Dermis blood vessel endothelial cell (primary cell): ENCODE measurements at places on chromosomes 3 and 15.

DNA sequence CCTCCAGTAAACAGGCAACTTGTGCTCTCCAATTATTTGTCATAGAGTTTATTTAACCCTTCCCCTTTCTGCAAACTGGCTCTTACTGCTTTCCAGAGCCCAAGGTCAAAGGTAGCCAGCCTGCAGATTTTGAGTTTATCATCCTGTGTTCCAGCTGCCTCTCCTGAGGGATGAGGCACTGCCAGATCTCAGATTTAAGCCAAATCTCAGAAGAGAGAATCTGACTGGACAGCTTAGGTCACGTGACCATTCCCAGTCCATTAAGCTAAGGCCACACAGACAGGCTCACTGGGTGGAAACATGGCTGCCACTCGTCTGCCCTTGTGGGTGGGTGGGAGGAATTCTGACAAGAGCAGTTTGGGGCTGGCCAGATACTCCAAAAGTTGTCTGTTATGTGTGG, 8.6 kb upstream of the SIAH2 start:
- no peak for DNase-seq

GRCh38 chr3:42686832-42687650, 1.7 kb downstream of the KLHL40 start:
- DNase-seq: no peak

DNA sequence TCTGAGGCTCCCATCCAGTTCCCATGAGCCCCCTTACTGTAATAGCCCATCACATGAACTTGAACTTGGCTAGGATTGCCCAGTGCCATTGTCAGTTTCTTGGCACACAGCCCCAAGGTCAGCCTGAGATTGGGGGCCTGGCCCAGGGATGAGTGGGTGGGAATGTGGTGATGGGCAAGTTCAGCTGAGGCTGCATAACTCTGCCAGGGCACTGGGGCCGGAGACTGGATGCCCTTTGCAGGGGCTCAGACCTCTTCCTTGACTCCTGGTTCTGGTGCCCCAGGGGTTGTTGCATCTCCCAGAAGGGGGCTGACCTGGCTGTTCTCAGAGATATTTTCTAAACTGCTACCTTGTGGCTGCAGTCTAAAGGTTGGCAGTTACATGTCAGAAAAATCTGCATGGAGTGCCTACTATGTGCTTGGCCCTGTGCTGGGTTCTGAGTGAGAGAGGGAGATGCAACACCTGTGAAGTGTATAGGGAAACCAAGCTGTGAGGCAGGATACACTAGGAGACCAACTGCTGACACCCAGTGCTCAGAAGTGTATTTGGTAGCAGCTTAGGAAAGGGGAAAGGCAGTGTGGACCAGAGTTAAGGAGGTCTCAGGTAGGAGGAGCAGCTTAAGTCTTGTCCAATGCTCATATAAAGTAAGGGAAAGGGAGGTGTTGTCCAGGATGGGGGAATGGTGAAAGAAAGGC, 74.8 kb upstream of the PRR23C start:
- DNase-seq: no peak

DNA sequence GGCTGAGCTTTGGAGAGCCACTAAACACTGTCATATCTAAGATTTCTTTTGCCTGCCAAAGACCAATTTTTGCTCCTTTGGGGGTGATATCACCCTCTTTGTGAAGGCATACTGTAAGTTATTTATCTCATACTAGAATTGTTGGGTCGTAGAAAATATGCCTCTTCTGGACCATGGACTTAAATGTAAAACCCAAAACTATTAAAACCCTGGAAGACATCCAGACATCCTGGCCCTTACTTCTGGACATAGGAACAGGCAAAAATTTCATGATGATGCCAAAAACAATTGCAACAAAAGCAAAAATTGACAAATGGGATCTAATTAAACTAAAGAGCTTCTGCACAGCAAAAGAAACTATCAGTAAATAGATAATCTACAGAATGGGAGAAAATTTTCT, 172.2 kb downstream of the ATG7 start:
- no peak for DNase-seq

GRCh38 chr3:58581328-58582091, 4.3 kb upstream of the FAM107A start:
- DNase-seq: no peak

- DNase-seq: no peak
These were observed 13.8 kb downstream of the EPB42 start for GRCh38 chr15:43207024-43207423.

GRCh38 chr3:102165367-102165766, 269.4 kb upstream of the ZPLD1 start:
- no peak for DNase-seq
